ENCODE measurements at places on chromosomes 2 and 18. TPM values are rescaled to one million over a fixed set of nuclear protein-coding genes. Genes with fewer than 3 reads are reported as not detected.

Gene DES
- not detected for total RNA-seq

Gene LONRF2
- total RNA-seq, result not detected

Gene LRPPRC
- total RNA-seq, result 40.1 TPM

Gene CXCR2
- total RNA-seq, result not detected
